ENCODE measurements at places on chromosomes 16 and 17. TPM values are rescaled to one million over a fixed set of nuclear protein-coding genes. Genes with fewer than 3 reads are reported as not detected.

The PIPOX gene
- 6.5 TPM for polyA plus RNA-seq

DNA sequence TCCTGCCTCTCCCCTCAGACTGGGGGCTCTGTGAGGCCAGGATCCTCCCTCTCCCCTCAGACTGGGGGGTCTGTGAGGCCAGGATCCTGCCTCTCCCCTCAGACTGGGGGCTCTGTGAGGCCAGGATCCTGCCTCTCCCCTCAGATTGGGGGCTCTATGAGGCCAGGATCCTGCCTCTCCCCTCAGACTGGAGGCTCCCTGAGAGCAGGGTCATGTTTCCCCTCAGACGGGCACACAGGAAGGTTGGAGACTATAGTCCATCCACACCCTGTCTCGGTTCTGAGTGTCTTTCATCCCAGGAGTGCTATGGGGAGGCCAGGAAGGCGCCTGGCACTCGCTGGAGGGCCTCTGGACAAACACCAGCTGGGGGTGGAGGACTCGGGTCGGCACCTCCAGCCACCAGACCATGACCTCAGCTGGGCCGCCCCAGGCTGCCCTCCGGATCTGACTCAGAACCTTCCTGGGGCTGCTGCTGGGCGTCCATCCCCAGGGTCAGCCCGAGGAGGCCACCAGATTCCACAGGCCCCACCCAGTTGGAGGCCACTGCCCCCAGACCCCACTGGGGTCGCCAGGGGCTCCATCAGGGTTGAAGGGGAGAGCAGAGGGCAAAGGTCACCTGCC, 21.9 kb upstream of the DLX4 start:
- no peak for DNase-seq

DNA sequence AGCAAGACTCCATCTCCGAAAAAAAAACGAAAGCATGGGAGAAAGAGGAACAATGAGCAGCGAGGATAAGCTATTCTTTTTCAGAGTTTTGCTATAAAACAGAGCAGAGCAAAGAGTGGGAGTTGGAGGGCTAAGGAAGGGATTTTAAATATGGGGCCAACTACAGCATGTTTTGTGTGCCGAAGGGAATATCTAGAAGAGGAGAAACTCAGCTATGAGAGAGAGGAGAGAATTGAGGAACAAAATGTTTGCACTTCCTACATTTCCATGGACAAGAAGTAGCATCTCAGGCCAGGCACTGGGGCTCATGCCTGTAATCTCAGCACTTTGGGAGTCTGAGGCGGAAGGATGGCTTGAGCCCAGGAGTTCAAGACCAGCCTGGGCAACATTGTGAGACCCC, 13.1 kb upstream of the GRB2 start:
- DNase-seq, result no peak

DNA sequence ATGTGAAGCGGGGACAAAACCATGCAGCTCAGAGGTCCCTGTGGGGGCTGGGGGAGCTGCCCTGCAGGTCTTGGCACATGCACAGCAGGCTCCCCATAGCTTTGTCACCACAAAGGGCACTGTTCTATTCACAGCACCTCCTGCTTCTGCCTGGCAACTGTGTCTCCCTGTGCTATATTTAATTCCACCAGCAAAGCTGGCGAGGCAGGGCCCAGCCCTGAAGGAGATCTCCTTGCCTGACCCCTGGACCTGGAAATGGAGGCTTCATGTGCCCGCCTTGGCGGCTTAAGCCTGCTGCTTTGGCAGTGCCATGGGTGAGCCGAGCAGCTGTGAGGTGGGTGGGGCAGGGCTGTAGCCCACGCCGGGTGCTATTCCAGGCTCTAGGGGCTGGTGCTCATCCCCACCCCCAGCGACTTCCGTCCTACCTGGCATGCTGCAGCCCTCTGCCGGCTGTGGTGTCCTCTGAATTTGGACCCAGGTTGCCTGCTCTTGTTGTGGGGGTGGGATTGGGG, 6.8 kb downstream of the LDHD start:
- DNase-seq, result no peak

DNA sequence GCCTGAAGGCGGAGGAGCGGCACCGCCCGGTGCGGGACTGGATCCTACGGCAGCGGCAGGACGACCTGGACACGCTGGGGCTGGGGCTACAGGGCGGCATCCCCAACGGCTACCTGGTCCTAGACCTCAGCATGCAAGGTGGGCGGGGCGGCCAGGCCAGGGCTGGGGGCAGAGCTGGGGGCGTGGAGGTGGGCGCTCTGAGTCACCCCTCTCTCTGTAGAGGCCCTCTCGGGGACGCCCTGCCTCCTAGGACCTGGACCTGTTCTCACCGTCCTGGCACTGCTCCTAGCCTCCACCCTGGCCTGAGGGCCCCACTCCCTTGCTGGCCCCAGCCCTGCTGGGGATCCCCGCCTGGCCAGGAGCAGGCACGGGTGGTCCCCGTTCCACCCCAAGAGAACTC, 7.9 kb downstream of the MSLN start:
- DNase-seq, result no peak

The IRX5 gene
- 7.4 TPM for polyA plus RNA-seq

DNA sequence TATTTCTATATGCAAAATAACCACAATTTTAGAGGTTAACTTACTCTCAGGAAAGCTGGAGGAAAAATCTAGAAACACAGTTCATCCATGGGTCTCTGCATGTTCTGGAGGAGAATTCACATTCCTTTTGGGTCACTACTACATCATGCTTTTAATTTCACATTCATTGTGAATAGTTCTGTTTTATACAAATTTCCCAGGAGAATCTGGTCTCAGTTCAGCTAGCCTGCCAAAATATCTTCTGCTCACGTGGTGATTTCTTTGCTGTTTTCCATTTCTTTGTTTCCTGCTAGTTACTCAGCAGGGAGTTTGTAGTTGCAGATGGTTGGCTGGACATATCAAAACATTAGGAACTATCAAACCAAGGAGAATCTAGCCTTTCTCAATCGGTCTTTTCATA, at the start of gene ABCA9:
Gene ABCA9, minus strand, starts transcription at position 106 of the 400 bp plus-strand sequence. CDS start 9,801 bp downstream, outside the sequence.
- no peak for DNase-seq

The CRHR1 gene
- polyA plus RNA-seq, result not detected

- DNase-seq, result no peak
These were observed 4.1 kb downstream of the MGAT5B start for GRCh38 chr17:76872221-76872873.

DNA sequence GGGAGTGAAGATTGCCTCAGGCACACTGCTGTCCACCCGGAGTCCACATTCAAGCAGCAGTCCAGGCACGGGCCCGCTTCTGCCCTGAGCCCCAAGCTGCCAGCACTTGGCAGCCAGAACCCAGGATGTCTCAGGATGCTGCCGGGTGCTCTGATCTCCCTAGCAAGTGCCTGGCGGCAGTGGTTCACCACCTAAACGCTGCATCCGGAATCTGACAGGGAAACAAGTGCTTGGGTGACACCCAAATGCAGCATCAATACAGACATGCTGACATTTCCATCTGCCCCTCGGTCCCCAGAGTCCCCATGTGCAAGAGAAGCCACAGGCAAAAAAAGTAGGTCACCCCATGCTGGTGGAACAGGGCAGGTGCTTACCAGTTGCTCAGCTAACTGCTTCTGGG, 197.1 kb upstream of the RPL38 start:
- no peak for DNase-seq

The NAGPA gene
- 9.0 TPM for polyA plus RNA-seq

DNA sequence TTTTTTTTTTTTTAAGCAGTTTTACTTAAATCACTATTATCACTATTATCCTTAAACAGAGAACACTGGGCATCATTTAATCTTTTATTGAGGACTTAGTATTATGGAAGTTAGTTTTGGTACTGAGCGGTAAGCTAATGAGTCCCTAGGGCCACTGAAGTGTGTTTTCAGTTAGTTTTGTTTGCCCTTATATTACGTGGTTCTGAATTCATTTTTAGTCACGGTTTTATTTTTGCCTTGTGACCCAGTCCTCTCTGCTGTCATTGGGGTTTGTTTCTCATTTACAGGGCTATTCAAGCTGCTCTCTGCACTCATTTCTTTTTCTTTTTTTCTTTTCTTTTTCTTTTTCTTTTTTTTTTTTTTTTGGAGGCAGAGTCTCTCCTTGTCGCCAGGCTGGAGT, 17.3 kb downstream of the RABEP1 start:
- no peak for DNase-seq

DNA sequence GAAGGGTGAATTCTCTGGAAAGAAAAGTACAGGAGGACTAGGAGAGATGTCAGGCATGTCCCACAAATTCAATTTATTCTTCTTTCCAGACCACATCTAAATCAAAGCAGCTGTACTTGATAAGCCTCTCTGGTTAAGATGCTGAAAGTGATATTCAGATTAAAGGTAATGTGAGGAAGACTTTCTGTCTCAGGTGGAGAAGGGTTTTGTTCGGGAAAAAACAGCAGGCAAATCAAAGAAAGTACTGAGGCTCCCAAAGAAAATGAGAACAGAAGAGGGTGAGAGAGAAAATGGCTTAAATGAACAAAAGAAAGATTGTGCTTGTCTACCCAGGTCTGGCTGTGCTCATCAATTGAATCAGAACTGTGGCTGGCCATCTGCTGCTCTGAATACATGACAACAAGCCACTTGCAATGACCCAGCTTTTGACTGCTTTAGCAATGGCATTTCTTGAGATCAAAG, 55.6 kb downstream of the MMD start:
- no peak for DNase-seq

DNA sequence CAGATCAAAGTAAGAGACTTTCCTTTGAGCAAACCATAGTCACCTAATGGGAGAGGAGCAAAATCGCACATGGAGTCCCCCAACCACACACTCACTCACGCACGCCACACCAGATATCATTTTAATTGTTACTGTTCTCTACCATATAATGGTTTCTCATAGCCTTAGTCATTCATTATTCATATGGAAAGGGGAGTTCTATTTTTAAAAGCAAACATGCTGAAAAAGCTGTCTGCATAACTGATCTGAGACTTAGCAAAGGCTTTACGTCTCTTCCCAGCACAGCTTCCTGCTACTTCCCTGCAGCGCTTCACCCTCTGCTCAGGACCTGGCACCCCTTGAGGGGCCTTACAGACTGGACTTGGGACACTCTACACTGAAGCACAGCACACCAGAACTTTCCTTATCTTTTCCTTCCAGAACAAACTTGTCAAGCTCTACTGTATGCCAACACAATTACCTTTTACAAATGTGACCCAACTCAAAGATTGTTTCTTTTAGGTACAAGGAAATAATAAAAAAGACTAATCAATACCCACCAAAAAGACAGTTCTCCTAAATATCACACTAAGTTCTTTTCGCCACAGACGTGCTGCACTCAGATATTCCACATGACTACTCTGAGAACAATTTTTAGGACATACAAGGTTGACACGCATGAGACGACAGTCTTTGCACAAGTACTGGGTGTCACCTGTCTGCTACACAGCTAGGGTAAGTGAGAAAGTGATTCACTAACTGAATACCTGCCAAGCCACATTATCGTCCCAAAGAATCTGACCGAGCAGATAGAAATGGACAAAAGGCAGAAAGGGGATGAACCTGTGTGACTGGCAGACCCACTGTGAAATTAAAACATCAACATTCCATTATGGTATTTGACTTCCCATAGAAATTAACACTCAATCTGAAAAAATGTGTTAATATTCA, 21.5 kb downstream of the SRP68 start:
- no peak for DNase-seq

- no peak for DNase-seq
These were observed 9.2 kb downstream of the TBC1D16 start for GRCh38 chr17:80026359-80027042.

GRCh38 chr16:28181515-28181914, 30.2 kb downstream of the XPO6 start:
- DNase-seq, result no peak

The TBC1D3C gene
- polyA plus RNA-seq, result not detected

DNA sequence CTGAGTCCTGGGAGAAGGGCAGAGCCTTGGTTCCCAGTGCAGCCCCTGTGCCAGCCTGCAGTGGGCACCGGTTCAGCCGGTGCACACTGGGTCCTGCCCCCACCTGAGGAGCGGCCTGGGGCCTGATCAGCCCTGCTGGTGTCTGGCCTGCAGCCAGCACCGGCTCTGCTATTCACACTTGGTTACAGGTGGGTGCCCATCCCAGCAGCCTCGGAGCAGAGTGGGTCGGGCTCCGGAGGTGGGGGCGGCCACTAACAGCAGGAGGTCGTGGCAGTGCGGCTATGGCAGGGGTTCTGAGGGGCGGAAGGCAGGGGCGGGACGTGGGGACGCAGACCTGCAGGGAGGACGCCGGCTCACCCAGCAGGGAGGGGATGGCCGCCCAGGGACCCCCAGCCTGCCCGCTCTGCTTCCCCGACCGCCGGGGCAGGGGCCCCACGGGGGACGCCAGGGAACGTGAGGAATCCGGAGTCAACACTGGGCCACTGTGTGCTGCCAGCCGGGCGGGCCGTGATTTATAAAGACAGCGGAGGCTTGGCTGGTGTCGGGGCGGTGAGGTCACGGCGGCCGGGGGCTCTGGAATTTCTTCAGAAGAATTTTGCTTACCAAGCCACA, 20.3 kb downstream of the METRNL start:
- no peak for DNase-seq

GRCh38 chr16:80946481-80946880, 60.2 kb downstream of the CMC2 start:
- DNase-seq, result no peak

- DNase-seq, result no peak
These were observed 15.8 kb upstream of the ZNF19 start for GRCh38 chr16:71504901-71505300.

The CFAP97D1 gene
- polyA plus RNA-seq, result 0.04 TPM

GRCh38 chr17:37551788-37552187, 57.4 kb downstream of the SYNRG start:
- DNase-seq, result no peak

The ZNF750 gene
- polyA plus RNA-seq, result 1.6 TPM

DNA sequence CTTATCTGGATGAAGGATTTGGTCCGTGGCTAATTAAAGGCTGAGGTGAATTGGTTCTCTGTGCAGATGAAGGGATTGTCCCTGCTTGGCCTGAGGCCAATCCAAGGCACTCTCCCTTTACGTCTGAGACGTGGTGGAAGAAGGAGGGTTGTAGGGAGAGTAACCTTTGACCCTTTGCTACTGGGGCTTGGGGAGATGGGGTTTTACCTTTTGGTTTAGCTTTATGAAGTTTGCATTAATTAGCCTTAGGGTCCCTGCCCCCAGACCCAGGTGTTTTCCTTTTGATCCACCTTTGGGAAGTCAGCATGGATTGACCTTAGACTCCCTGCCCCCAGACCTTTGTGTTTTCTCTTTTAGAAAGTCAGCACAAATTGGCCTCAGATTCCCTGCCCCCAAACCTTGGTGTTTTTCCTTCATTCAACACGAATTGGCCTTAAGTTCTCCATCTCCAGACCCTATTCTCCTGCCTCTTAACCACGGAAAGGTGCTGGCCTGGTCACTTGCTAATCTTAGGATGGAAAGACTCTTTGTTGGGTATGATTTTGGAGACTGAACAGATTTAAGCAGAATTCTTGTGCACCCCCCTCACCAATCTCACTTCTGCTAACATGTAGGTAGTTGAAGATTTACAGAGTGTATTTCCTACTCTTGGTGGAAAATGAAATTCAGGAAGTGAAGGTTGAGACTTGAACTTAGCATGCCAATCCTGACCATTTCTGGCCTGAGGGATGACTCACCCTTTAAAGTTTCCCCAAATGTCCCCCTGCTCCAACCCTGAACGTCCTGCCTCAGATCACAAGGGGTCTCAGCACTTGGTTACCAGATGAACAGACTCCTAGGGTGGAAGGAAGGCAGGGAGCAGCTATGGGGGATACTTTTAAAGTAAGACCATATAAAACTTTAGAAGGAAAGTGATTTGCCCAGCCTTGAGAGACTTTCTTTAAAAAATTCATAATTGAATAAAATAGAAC, 23.1 kb upstream of the MMD start:
- no peak for DNase-seq

GRCh38 chr17:66684731-66685130, 150.2 kb upstream of the CACNG5 start:
- no peak for DNase-seq

GRCh38 chr17:47205419-47205963, 3.7 kb upstream of the MYL4 start:
- DNase-seq, result no peak

All from right renal cortex interstitium (tissue), 3 donors.